ENCODE measurements at places on chromosomes 3 and 15. TPM values are rescaled to one million over a fixed set of nuclear protein-coding genes. Genes with fewer than 3 reads are reported as not detected.
A peak's percentile ranks its signal among the peaks of the same experiment; 100 is the strongest.

DNA sequence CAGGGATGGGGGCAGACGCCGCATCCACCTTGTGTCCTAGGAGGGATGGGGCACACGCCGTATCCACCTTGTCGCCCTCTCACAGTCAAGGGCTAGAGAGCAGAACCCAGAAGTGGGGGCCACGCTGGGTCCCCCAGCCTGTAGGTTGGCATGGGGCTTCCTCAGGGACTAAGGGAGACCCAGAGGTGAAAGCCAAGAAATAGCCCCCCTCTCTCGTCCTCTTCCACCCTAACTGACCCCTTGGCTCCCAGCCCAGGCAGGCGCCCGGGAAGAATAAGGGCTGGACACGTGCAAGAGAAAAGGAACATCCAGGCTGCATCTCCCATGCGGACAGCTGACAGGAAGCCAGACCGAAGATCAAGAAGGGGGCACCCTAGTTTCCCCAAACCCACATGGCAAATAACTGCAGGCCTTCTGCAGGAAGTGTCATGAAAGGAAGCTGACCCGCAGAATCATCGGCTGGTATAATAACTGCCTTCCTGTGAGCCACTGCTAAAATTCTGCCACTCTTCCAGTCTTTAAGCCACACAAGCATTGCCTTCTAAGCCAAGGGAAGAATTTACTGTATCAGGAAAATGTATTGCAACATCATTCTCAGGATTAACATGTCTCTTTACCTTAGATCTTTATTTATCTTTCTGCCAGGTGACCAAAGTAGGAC, 38.5 kb upstream of the TFRC start:
- peak; percentile 41 for ATAC-seq

- no peak for ATAC-seq
These were observed 450.2 kb upstream of the WNT5A start for GRCh38 chr3:55937301-55937700.

GRCh38 chr15:79863886-79864285, 32.9 kb downstream of the MTHFS start:
- ATAC-seq: no peak

DNA sequence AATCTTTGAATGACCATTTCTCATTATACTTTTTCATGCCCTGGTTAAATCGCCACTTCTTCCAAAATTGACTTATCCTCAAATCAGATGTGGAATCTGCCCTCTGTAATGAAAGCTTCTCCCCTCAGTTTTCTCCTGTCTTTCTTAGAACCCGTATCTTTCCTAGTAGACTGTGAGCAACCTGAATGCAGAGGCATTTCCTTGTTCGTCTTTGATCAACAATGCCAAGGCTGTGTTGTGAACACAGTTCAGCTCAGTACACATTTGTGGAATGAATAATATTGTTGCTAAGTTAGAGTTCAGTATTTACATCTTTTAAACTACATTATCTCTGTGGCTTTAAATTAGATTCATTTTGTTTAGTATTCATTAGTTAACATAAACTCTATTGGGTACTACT, 123.3 kb downstream of the TPRG1 start:
- no peak for ATAC-seq

- no peak for ATAC-seq
These were observed 274.4 kb downstream of the ADAMTSL3 start for GRCh38 chr15:83928392-83928734.

GRCh38 chr15:42725331-42725903, 11.5 kb downstream of the CDAN1 start:
- no peak for ATAC-seq

- no peak for ATAC-seq
These were observed 458.2 kb upstream of the MDFIC2 start for GRCh38 chr3:70770650-70771049.

- ATAC-seq: no peak
These were observed 65.4 kb downstream of the RPN1 start for GRCh38 chr3:128585189-128585588.

DNA sequence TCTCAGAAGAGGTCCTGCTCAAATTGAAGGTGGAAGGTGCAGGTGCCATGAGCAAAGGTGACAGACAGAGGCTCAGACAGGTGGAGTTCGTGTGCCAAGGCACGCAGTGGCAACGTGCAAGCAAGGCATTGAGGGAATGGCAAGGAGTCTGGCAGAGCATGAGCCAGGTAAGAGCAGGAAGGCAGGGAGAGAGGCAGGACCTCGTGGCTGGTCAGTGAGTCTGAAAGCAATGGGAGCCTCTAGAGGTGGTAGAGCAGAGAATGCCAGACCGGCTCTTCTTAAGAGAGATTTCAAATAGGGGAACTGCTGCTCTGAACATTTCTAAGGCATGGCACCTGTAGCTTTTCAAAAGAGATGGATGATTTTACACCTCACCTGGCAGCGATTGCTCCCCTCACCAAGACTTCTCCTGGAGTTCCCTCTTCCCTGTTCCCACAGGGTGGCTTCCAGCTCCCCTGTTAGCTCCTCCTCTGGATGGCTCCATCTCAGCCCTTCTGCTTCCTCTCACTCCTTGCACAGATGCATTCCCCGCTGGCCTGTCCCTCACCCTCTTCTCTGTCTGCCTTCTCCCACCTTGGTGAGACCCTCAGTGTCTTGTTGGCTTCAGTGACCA, 2.7 kb downstream of the MYO5C start:
- no peak for ATAC-seq

GRCh38 chr15:101255615-101256241, 3.9 kb upstream of the CHSY1 start:
- ATAC-seq: no peak

- no peak for ATAC-seq
These were observed 34.9 kb upstream of the NRROS start for GRCh38 chr3:196604548-196604947.

DNA sequence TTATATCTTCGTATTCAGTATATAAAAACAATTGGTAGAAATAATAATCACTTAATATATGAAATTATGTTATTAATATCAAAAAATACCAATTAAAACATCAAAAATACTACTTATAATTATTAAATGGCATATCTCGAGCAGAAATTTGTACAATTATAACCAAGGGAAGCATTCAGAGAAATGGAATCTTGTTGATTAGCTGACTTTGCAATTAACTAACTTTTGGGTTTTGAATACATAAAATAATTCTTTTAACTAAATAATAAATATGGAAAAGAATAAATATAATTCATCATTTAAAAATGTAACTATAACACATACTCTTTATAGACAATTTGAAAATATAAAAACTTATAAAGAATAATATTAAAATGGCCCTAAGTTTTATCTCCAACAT, 160.2 kb upstream of the LRRN1 start:
- ATAC-seq: no peak

Gene RLBP1
- not detected for total RNA-seq

Gene MAP1A
- 40.8 TPM for total RNA-seq

Gene CLEC3B
- 127 TPM for total RNA-seq

Gene GOLGA8S
- total RNA-seq: 0.40 TPM

Gene DNAJB8
- not detected for total RNA-seq

Gene SLC22A14
- total RNA-seq: not detected

Gene HTR3E
- total RNA-seq: not detected
